ENCODE measurements at places on chromosomes 4 and X.

DNA sequence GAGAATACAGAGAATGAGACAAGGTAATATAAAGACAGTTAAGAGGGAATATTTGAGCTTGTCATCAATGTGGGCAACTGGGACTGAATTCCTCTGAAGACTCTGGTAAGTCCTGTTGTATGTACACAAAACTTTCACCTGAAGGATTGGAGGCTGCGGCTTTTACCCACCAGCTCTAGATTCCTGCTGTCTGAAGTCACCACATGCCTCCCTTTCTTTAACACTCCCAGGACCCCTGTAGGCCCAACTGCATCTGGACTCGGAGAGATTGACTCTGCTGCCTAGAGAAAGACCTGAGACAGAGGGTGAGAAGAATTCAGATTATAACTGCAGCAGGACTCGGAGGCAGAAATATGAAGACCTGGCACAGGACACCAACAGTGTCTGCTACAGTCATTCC is 1048.0 kb downstream of the PDHA2 start:
- no peak for DNase-seq

- peak; percentile 60 for DNase-seq
Observed at GRCh38 chrX:108537005-108537404, 97.4 kb downstream of the COL4A5 start.

- DNase-seq: no peak
Observed at GRCh38 chrX:52166840-52167239, 17.8 kb upstream of the MAGED4 start.

DNA sequence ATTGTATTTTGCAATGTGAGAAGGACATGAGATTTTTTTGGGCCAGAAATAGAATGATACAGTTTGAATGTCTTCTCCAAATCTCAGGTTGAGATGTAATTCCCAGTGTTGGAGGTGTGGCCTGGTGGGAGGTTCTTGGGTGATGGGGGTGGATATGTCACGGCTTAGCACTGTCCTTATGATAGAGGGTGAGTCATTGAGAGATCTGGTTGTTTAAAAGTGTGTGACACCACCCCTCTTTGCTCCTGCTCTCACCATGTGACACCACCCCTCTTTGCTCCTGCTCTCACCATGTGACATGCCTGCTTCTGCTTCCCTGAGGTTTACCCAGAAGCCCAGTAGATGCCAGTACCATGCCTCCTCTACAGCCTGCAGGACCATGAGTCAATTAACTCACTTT is 1226.9 kb downstream of the PCDH7 start:
- no peak for DNase-seq

DNA sequence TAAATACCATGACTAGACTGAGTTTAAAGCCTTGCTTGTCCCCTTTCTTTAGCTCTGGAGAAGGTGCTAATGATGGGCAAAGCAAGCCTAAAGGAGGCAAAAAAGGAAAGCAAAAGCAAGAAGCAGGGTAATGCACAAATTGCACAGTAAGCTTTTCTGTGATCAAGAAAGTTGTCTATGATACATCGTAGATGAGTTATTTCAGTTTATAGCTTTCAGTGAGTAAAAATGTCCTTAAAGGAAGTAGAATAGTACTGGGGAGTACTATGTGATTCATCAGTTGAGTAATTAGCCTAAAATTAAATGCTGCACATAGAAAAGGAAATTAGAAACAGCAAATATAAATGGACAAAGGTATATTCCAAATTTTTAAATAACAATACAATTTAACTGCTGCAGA is 50.2 kb upstream of the PDE5A start:
- no peak for DNase-seq

Data from lung microvascular endothelial cell (primary cell).